ENCODE measurements at places on chromosomes 11 and 22.

GRCh38 chr22:24578355-24579257 lies 14.3 kb downstream of the LRRC75B start:
- peak; percentile 98 for DNase-seq

DNA sequence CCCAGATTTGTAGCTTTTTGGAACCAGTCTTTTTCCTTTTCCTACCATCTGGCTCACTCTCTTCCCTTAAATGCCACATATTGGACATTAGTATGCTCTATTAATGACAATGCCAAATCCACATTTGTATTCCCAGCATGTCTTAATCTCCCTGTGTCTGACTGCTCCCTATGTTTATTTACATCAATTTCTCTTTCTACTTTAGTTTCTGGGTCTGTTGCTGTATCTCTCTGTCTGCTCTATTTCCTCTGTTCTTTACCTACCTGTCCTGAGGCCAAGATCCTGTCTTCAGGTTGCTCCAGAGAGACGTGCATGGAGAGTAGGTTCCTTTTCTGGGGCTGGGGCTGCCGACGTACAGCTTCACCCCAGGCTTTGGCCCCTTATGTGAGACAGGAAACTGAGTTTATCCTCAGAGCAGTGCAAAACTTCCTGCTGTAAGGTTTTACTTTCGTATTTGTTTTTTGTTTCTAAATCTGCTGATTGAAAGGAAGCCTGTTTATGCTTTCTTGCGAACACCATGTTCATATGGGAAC lies 25.6 kb downstream of the OR2AG2 start:
- DNase-seq = no peak

GRCh38 chr11:18071098-18071705 lies 25.1 kb upstream of the TPH1 start:
- DNase-seq = no peak

GRCh38 chr11:71329786-71330185 lies 77.4 kb upstream of the SHANK2 start:
- DNase-seq = no peak

DNA sequence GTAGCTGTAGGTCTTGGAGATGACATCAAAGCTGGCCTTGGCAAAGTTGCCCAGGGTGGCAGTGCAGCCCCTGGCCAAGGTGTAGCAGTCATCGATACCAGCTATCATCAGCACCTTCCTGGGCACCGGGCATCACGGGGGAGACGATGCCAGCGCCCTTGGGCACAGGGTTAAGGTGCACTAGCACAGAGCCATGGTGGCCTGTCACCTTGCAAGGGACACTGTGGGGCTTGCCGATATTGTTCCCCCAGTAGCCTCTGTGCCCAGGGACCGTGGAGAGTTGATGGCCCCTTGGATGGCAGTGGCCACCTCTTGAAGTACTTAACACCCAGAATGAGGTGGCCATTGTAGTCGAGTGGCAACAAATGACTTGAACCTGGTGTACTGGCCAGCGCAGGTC lies 44.4 kb upstream of the FTH1 start:
- no peak for DNase-seq

DNA sequence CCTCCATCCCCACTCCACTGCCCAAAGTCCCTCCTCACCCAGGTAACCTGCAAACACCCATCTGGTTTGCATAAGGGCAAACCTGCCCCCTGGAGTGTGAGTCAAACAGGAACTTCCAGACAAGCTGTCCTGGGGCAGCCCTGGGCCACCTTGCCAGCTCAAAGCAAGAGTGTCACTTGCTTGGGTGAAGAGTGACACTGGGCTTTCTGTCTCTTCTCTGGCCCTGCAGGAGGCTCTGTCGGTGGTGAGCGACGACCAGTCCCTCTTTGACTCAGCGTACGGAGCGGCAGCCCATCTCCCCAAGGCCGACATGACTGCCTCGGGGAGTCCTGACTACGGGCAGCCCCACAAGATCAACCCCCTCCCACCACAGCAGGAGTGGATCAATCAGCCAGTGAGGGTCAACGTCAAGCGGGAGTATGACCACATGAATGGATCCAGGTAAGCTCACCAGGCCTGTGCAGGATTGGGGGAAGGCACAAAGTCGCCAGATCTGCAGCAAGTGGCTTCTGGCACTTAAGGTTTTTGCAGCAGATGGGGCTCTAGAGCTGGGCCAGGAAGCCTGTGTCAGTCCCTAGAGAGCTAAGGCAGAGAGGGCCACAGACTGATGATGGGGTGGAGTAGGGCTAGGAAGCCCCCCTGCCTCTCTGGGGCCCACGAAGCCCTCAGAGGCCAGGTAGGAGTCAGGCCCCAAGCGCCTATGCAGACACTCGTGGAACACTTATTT lies 64.2 kb downstream of the FLI1 start:
- DNase-seq = peak; percentile 13

GRCh38 chr11:32062540-32062939 lies 28.3 kb upstream of the RCN1 start:
- DNase-seq = no peak

DNA sequence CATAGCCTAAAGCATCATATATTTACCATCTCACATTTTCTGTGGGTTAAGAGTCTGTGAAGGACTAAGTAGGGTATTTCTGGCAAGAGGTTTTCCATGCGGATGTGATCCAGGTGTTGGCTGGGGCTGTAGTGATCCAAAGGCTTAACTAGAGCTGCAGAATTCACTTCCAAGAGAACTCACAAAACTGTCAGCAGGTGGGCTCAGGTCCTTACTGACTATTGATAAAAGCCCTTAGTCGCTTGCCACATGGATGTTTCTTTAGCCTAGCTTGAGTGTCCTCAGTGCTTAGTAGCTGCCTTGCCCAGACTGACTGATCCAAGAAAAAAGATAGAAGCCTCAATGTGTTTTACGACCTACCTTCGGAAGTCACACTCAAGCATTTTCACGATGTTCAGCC lies 250.8 kb downstream of the CNTN5 start:
- no peak for DNase-seq
